ENCODE measurements at places on chromosomes 1 and 21.

DNA sequence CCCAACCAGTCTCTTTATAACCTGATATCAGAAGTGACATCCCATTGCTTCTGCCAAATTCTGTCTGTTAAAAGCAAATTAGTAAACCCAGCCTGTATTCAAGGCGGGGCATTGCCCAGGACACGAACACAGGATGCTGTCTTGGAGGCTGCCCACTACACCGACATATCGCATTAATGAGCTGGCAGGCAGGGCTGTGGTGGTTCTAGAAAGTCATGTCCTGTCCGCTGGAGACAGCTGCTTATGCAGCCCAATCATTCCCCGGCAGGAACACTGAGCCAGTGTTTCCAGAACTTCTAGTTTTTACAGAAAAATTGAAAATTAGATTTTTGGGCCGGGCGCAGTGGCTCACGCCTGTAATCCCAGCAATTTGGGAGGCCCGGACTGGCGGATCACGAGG lies 19.3 kb downstream of the C1orf167 start:
- DNase-seq: no peak

DNA sequence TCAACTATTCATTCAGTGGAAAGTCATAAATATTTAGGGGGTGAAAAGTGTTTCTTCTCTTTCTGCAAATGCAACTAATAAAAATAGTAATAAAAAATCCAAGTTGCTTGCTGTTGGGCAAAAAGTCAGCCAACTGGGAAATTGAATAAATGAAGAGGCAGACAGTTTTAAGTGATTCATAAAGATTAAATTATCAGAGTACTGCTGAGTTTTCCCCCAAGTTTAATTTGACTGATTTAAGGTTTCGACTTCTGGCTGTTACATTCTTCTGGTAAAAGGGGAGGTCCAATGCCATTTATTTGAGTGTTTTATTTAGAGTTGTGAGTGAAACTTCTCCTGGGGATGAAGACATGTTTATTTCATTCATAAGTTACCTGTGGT lies 125.5 kb downstream of the NTPCR start:
- DNase-seq: no peak

GRCh38 chr1:108708691-108709660 lies 3.7 kb upstream of the FNDC7 start:
- DNase-seq: peak; percentile 14

DNA sequence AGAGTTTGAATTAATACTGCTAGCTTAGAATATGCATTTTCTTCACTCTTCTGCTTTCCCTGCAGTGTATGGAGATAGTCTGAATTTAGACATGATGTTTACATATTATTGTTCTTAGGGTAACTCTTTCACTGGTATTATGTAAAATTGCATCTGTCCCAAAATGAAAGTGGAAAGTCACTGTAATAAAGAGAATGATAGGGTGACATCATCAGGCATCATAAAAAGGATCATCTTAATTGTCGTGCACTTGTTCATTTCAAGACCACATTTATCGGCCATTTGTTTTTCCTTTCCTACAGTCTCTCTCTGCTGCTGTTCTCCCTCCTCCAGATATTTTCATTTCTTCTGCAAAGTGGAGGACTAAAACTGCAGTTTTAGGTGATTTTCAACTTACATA lies 61.9 kb upstream of the ZNF281 start:
- no peak for DNase-seq

DNA sequence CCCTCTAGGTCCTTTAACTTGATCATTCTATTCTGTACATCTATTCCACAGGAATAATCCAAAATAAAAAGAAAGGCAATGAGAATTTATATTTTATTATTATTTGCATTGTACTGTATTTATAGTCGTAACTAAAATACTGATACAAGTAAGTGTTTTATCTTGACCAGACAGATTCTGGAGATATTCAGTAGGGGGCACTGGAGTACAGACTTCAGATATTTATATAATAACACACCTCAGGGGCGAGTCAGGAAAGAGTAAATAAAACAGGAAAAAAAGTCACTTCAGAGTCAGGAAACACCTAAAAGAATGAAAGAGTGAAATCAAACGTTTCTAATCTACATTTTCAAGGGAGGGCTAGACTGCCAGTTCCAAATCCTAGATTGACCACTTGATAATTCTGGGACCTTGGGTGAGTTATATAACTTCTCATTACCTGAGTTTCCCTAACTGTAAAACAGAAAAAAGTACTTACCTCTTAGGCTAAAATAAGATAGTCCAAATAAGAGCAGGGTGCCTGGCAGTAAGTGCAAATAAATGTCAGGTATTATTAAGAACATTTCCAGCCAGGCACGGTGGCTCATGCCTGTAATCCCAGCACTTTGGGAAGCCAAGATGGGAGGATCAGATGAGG lies 31.1 kb upstream of the MTF1 start:
- DNase-seq: peak; percentile 61

All from NCI-H69 (cell line).